AG09319 (cell line): ENCODE measurements at places on chromosomes 4 and X.
A peak's percentile ranks its signal among the peaks of the same experiment; 100 is the strongest.

GRCh38 chr4:90375081-90375480, 247.9 kb downstream of the CCSER1 start:
- no peak for DNase-seq

GRCh38 chr4:71677568-71677967, 106.3 kb downstream of the GC start:
- no peak for DNase-seq

DNA sequence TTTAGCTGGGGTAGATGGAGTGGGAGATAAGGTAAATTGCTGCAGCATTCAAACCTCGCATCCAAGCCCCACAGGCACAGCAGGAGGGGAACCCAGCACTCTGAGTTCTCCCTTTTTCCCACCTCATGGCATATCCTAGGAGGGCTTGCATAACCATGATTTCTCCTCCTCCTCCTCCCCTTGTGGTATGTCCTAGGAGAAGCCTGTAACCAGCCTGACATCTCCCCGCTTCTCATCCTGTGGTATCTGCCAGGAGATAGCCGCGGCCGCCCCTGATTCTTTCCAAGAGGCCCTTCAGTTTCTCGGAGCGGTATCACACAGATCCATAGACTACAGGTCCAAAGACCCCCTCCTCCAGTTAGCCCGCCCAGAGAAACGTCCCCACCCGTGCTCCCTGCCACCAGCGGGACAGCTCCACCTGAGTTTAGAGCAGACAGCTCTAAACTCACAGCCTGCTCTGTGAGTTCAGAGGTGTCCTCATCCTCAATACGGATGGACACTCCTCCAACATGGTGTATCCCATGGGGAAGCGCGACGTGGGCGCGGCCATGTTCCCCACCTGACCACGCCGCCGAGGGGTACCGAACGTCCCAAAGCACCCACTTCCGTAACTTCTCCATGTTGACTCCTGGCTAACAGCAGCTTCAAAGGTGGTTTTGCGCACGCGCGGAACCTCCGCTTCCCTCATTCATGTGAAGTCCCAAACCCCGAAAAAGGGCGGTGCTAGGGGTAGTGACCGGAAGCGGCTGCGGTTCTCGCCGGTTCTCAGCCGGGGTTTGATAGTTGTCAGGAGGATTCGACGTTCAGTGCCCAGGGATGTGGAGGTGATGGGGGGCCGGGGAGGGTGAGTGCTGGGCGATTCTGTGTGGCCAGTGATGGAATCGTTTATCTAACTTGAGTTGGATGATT, at the start of gene ZNF81:
TSS of gene ZNF81 (plus strand) at position 739 of the 909 bp plus-strand sequence. CDS start 9,366 bp downstream, outside the sequence.
- DNase-seq: peak; percentile 89

- no peak for DNase-seq
Observed at GRCh38 chr4:78297116-78297800, 240.1 kb downstream of the FRAS1 start.

DNA sequence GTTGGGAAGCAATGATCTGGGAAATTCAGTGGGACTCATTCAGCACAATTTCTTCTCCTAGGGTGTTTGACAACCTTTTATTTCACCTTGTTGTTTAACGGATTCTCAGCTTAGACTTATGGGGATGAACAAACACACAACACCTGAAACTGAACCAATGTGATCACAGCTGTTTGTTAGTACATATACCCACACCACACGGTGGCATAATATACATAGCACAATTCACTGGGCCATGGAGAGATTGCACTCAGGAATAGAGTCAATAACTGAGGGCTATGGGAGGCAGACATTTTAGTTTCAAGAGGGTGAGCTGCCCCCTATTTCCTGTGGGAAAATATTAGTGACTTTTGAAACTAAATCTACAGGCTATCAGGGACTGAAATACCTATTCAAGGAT, 148.0 kb downstream of the PARM1 start:
- DNase-seq: no peak

- DNase-seq: no peak
Observed at GRCh38 chr4:153181293-153181692, 22.9 kb upstream of the TRIM2 start.

DNA sequence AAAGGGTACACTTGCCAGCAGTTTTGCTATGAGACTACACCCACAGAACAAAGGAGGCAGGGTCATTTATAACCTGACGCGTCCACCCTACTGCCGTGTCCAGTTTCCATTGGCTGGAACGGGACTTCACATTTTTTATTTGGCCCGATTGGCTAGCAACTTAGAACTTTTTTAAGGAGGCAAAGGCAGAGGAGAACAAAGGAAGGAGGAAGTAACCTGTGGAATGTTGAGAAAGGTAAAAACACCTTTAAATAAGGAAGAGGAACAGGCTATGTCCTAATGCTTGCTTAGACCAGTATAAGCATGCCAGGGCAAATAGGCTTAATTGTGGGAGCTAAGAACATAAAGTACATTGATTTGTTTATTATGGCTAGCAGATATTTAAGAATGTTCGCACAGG, 18.7 kb downstream of the KDM6A start:
- no peak for DNase-seq

DNA sequence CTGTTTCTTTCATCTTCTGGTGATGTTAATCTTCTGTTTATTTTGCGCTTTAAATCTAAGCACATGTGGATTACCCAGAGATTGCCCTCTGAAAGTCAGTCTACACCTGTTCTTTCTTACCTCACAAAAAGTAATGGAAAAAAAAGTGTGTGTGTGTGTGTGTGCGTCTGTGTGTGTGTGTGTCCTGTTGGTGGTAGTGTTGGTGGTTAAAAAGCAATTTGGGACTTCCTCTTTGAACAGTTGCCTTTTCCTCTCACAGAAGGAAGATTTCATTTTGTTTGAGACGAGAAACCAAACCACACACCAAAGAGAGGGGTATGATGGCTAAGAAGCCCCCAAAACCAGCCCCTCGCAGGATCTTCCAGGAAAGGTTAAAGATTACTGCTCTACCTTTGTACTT, at the start of gene STAP1:
TSS of gene STAP1 (plus strand) at position 235 of the 400 bp plus-strand sequence. CDS start at position 318, 83 bp downstream.
- DNase-seq: no peak

DNA sequence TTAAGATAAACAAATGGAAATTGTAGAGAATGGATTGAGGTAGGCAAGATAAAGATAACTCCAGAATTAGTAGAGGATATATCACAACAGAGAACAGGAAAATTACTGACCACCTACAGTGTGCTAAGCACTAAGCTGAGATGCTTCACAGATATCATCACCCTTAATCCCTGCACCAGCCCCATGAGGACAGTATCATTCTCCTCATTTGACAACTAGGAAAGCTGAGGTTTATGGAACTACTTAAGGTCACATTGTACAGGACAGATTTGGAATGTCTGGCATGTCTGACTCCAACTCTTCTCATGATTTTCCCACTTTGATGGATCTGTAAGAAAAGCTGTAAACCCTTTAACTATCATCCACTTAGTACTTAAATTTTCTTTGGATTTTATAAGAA, 95.5 kb downstream of the CASK start:
- no peak for DNase-seq

DNA sequence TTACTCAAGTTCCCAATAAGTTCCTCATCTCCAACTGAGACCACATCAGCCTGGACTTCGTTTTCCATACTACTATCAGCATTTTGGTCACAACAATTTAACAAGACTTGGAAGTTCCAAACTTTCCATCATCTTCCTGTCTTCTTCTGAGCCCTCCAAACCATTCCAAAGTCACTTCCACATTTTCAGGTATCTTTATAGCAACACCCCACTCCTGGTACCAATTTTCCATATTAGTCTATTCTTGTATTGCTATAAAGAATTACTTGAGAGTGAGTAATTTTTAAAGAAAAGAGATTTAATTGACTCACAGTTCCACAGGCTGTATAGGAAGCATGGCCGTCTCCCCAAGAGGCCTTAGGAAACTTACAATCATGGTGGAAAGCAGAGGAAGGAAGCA, 138.6 kb upstream of the GPRIN3 start:
- no peak for DNase-seq

GRCh38 chr4:143417679-143418403, 81.2 kb downstream of the GAB1 start:
- DNase-seq: no peak

DNA sequence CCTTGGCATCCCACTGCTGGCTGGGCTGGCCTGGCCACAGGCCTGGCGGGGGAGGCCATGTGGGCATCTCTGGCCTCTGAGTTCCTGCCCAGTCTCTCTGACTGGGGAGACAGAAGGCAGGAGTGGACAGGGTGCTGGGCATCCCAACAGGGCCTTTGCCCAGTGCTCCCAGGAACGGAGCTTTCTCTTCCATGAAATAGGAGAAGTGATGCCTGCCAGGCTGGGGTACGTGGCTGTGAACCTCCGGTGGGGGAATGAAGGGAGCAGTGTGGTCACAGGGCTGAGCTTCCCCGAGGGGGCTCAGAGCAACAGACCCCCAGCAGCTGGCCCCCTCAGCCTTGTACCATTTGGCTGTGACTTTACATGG, 40.4 kb upstream of the HMX1 start:
- DNase-seq: no peak

DNA sequence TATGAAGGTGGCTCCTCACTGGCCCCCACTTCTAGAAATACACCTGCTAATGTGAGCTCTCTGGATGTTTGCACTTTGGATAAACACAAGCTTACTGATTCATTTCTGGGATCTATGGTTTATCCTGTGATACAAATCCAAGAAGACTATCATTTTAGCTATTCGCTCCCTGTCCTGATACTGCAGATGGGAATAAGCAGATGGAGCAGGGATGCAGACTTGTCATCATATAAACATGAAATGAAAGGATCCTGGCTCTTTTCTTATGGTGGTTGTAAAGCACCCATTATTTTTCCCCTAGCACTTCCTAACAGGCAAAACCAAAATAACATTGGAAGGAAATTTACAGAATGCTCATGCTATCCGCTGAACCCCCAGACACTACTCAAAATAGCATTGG, 162.9 kb upstream of the NOCT start:
- DNase-seq: no peak

DNA sequence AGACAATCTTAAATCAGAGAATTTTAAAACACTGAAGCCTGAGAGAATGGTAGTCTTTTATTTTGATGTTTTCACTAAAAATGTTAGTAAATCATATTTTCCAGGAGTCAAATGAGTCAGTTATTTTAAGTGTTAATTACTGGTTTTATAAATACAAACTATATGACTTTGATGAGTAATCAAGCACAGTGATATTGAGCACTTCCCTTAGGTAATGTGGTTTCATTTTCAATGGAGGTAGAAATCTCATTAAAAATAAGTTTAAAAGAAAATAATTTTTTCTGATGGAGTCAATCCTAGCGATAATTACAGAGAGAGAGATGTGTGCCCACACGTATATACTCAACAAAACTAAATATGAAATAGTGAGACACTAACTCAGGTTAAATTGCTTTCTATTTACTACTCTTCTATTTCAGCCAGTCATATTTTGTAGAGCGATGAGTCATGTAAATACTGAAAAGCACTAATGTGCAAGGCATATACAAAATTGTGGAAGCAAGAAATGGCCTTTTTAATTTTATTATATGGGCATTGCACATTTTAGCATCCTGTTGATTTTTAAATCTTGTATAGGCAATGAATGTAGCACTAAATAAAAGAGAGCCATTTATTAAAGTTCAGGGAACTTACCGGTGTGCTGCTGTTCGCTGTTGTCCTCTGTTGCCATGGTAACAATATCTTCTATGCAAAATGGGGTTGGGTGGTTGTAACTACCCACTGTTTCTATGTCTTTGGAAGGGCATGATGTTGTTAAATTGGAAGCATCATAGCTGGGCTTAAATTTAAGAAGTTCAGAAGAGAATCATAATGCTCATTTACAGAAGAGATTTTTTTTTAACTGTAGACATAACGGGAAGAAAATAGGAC, 513.7 kb downstream of the TLL1 start:
- no peak for DNase-seq

- DNase-seq: peak; percentile 60
Observed at GRCh38 chr4:80192937-80193336, 4.4 kb upstream of the PRDM8 start.

GRCh38 chr4:26867914-26868684, 7.5 kb downstream of the STIM2 start:
- no peak for DNase-seq

DNA sequence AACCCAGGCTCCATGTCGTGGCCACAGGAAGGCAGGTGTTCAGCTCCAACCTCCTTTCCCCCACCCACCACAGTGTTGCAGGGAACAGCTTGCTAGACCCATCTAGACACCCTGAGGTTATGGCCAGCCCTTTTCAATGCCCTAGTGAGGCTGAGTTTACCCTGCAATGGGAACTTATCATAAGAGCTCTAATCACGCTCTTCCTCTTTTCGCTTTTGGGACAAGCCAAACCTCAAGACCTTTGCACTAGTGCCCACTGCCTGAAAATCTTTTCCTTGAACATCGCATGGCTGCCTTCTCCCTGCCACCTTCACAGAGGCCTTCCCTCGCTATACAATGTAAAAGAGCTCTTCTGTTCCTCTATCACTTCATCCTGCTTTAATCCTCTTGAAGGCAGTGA, 2.4 kb upstream of the FGFBP2 start:
- no peak for DNase-seq

DNA sequence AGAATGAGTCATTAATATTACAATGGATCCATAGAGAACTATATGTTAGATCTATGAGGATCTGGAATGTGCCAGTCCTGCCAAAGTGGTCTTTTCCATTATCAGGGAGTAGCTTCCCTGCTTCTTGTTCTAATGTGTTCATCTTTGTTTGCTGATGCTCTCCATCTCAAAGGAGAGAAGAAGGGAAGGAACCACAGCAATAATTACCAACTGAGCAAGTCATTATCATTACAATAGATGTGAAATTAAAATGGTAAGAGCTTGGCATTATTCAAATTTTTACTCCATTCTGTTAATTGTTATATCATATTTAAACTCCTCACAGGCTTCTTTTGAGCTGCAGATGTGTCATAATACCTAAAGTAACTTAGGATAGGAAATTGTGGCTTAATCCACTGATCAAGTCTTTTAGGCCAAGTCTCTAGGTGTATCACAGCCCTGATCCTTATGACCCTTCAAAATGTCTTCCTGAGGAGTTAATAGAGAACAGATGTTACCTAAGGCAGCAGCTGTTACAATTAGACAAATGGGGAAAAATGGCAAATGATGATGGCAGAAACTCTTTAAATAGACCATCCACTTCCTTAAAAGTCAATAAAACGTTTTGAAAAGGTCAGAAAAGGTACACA, 1492.7 kb upstream of the IGFBP7 start:
- no peak for DNase-seq

GRCh38 chr4:94483895-94484294, 32.2 kb downstream of the PDLIM5 start:
- no peak for DNase-seq

GRCh38 chr4:44237643-44238042, 211.0 kb downstream of the KCTD8 start:
- no peak for DNase-seq
